RPMI8226 (cell line): ENCODE measurements at places on chromosomes 4 and X.

- no peak for DNase-seq
Measured at GRCh38 chr4:80875642-80876041, 154.9 kb upstream of the BMP3 start.

DNA sequence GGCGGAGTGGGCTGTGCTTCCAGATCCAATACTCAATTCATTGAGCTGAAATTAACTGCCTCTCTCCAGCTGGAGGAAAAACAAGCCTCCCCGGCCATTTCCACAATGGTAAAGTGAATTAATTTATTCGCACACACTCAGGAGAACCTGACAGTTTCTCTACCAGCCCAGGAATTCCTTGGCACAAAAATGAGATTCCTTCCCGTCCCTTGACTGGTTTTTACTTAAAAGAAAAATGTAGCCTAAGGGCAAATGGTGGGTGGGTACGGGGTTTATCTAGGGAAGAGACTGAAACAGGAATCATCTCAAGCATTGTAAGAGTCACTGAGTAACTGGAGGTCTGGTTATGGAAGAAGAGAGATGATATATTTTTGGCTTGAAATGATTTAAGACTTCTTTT lies 102.7 kb downstream of the VCX3A start:
- no peak for DNase-seq

- DNase-seq: no peak
Measured at GRCh38 chr4:72430050-72430449, 139.0 kb downstream of the ADAMTS3 start.

- DNase-seq: no peak
Measured at GRCh38 chr4:101039367-101039766, 308.0 kb downstream of the PPP3CA start.

DNA sequence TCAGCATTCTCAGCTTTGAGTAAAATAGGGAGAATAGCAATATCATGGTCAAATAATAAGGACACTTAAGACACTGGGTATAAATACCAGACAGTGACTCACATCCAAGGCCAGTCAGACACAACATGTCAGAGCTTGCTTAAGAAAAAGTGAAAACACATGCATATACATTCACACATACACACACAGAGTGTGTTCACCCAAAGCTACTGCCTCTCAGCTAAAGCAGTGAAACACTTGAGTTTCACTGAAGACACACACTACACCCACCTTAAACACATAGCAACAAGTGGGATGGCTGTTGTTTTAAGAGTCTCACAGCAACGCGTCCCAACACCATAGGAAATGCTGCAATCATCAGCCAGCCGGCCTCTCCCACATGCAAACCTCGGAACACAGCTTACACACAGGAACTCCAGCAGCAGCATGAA lies 14.4 kb downstream of the SHROOM4 start:
- DNase-seq: no peak

- DNase-seq: no peak
Measured at GRCh38 chr4:3864742-3865721, 98.8 kb downstream of the ADRA2C start.

- DNase-seq: no peak
Measured at GRCh38 chrX:122188751-122189150, 995.3 kb upstream of the GRIA3 start.

- no peak for DNase-seq
Measured at GRCh38 chr4:24932515-24933225, 19.8 kb upstream of the CCDC149 start.

- peak; percentile 47 for DNase-seq
Measured at GRCh38 chr4:140720387-140721304, 35.5 kb downstream of the TBC1D9 start.

GRCh38 chrX:68018248-68019203 lies 414.8 kb downstream of the OPHN1 start:
- peak; percentile 34 for DNase-seq

DNA sequence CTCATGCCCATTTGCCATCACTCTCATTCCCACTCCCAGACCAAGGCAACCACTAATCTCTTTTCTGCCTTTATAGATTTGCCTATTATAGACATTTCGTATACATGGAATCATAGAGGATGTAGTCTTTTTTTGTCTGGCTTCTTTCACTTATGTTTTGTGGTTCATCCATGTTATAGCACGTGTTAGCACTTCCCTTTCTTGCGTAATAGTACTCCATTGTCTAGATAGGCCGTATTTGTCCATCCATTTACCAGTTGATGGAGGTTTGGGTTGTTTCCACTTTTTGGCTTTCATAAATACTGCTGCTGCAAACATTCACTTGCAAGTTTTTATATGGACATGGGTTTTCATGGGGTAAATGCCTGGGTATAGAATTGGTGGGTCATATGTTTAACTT lies 48.4 kb downstream of the KIF4A start:
- no peak for DNase-seq

GRCh38 chr4:135418353-135418752 lies 1216.8 kb upstream of the PABPC4L start:
- DNase-seq: no peak

DNA sequence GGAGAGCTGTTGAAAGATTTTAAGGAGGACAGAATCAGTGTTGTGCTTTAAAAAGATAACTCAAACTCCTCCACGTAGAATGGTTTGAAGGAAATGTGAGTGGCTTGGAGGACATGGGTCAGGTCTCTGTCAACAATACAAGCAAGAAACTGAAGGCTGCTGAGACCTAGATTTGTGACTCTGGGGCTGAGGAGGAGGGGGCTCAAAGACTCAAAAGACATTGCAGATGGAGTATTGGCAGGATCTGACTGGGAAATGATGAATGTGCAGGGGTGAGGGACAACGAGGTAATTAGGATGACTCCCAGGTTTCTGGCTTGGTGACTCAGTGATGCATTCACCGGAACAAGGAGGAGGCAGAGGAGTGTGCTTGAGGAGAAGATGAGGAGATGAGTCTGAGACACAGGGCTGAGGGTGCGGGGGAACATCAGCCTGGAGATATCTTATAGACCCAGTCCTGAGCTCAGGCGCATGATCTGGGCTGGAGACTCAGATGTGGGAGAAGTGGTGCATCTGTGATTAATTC lies 3.3 kb upstream of the RPS4X start:
- no peak for DNase-seq

- peak; percentile 47 for DNase-seq
Measured at GRCh38 chr4:85701861-85702321, 226.9 kb downstream of the ARHGAP24 start.

DNA sequence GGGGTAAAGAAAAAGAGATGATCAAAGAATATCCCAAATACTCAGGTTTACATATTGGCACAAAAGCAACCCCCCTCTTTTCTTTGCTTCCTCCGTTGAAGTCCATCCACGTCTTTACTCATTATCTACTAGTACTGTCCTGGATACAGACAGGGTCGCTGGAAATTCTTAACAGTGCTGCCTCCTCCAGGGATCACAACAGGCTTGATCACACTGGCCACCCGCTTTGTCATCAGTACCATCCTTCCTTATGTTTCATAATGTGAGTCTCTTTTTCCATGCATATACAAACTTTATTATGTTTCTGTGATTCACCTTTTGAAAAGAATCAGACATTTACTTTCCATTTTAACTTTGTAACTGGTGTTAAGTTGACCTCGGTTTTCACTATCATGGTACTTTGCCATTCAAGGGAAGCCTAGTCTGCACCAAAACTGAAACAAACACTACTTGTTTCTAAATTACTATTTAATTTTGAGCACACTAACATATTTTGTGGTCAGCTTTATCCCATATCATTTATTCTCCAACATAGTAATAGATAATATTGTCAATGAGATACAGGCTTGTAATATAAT lies 387.5 kb upstream of the PPP1R2C start:
- DNase-seq: no peak

GRCh38 chrX:20382518-20383297 lies 116.0 kb upstream of the RPS6KA3 start:
- DNase-seq: no peak

DNA sequence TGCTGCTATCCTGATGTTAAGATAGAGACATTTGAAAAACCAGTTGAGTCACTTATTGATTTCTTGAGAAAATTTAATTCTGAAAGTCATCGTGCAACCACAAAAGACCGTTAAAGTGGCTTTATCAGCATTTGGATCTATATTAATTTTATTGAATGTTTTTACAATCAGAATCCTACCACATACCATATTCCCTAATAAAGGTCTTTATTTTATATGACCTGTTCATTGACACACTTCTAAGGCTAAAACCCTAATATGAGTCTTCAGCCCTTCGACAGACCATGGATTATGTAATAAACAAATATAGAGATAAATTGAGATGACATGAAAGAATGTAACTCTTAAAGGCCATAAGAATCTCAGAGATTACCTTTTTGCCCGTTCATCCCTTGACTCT lies 68.1 kb downstream of the BANK1 start:
- no peak for DNase-seq

- no peak for DNase-seq
Measured at GRCh38 chrX:2820136-2820771, 8.5 kb upstream of the GYG2 start.

DNA sequence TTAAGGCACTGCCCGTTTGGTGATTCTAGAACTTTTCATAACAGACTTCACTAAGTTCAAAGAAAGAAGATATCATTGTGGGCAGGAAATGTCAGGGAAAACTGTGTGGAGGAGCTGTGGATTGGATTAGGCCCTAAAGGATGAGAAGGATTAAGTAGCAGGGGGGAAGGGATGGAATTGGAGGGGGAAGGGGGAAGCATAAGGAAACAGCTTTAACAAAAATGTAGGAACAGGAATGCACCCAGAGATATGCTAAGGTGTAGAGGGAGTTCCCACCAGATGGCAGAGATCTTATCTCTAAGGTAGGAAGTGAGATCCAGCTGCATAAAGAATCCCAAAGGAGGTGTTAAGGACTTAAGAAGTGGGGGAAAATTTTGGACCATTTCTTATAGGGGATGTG lies 114.5 kb downstream of the LARP7 start:
- no peak for DNase-seq

DNA sequence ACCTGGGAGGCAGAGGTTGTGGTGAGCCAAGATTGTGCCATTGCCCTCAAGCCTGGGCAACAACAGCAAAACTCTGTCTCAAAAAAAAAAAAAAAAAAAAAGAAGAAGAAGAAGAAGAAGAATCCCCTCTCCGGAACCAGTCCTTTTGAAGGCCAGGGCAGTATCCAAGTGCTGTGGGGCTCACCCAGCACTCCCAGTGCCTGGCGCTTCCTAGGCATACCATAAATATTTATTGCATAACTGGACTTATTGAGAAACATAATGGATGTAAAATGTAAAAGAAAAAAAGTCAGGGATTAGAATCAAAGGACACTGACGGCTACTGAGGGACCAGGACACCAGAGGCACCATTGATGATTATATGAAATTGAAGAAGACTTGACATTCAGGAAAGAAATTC lies 162.1 kb upstream of the KIT start:
- DNase-seq: no peak

- peak; percentile 54 for DNase-seq
Measured at GRCh38 chr4:19455850-19456602, 795.7 kb upstream of the SLIT2 start.

GRCh38 chrX:154546354-154547244 lies at the start of gene G6PD:
TSS of gene G6PD (minus strand) at chrX:154546846. CDS start at chrX:154546155, 691 bp downstream.
- DNase-seq: peak; percentile 83

GRCh38 chr4:56320293-56320692 lies 67.0 kb downstream of the AASDH start:
- no peak for DNase-seq

GRCh38 chr4:154492288-154492687 lies 689 bp upstream of the DCHS2 start:
- no peak for DNase-seq

DNA sequence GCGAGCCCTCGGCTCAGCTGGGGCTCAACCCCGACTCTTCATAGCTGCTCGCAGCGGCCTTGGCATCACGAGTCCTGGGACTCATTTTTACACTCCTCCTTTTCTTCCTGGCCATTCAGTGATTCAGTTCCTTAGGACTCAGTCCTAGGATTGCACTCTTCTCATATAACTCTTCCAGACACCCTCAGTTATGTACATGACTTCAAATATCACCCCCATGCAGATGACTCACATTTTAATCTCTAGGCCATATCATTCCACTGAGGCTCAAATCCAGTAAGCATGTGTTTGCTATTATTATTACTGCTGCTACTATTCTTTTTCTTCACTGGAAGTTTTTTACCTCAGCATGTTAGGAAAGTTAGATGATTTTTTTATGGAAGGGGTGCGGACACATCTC lies 14.4 kb downstream of the ITGB1BP2 start:
- DNase-seq: no peak

GRCh38 chrX:9997041-9997440 lies 29.9 kb downstream of the CLDN34 start:
- DNase-seq: no peak

GRCh38 chr4:148108766-148109165 lies 333.4 kb downstream of the NR3C2 start:
- no peak for DNase-seq

DNA sequence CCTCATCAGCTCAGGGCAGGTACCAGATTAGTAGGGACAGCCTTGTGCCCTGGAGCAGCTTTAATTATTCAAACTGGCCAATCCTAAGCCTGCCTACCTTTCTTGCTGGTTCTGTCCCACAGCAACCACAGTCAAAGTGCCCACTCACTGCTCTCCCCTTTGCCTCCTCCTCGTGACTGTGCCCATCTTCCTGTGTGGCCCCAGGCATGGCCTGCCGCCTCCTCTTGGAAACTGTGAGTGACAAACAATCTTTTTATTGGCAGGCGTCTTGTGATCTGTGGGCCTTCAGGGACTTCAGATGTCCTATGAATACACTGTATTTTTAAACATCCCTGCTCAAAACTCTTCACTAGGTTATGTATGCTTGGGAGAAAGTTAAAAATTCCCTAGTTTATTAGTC lies 22.8 kb upstream of the NSG1 start:
- DNase-seq: no peak

- no peak for DNase-seq
Measured at GRCh38 chr4:42080306-42080705, 72.1 kb downstream of the BEND4 start.

DNA sequence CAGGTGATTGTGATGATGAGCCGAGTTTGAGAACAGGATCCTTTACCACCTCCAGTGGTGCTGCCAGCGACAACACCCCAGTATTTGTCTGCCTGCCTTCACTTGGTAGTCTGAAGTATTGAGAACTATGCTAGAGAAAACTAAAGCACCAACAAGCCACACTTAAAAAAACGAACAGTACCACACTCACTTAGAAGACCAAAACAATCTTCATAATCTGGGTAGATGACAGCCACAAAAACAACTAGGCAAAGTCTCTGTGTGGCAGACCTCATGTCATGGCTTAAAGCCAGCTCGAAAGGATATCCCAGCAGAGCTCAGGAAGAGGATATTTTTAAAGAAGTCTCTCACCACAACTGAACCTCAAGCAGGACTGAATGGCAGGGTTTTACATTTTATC lies 236.0 kb downstream of the GPC3 start:
- DNase-seq: no peak
